T-helper 9 cell (primary cell): ENCODE measurements at places on chromosomes 7 and 10.

- no peak for DNase-seq
Measured at GRCh38 chr10:132783165-132783939, 2.6 kb downstream of the NKX6-2 start.

GRCh38 chr10:24950439-24950838, 2.0 kb downstream of the PRTFDC1 start:
- DNase-seq, result no peak

DNA sequence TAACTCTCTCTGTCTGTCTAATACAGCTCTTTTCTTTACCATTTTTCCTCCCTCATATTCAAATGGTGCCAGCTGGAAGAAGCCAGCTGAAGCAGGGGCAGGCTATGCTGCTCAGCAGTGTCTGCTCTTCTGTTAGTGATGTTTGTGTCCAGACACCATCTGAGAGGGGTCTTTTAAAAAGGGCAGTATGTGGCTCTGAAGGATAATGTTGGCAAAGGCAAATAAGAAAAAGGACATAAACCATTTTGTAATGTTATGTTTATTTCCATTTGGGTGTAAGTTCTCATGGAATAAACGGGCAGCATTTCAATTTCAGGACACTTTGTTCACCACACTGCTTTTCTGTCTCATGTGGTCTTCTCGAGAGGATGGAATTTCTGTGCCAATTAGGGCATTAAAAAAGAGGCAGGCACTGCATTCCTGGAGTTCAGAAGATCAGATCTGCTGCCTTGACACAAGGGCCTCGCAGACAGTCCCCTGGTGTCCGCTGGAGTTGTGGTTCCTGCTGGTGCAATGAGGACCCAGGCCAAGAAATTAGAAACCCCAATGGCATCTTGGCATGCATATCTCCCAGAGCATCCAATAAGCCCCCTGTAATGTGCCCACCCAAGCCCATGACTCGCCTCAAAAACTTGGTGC, 109.0 kb upstream of the ELMO1 start:
- no peak for DNase-seq

DNA sequence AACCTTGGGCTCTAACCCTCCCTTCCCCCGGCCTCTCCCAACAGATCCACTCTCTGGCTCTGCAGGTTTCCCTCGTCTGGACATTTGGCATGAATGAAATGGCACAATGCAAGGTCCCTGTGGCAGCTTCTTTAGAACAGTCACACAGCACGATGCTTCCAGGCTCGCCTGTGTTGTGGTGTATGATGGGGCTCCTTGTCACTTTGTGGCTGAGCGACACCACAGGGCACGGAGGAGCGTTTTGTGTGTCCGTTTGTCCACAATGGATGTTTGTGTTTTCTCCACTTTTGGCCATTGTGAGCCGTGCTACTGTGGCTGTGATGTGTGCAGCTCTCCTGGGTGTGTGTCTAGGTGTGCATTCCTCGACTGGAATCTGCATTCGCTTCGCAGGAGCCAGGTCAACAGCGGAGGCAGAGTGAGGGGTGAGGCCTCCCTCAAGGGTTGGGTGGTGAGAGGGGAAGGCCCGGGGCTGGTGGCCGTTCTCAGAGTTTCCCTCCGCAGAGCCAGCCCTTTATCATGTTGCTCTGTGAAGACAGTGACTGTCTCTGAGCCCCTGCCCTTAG, 22.3 kb upstream of the SHH start:
- DNase-seq, result no peak

DNA sequence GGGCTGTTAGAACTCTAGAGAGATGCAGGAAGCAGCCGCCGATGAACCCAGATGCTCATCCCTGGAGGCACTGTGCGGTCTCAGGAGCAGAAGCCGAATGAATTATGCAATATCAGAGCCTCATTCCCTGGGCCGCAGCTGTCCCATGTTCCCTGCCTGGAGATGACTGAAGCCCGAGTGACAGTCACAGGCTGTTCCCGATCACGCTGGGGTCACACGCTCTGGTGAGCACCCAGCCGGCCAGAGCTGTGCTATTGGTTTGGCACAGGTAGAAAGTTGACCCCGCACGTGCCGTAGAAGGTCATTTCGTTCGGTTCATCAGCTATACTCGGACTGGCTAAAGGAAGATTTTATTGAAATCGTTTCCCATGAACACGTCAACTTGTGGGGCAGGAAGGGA, 140.5 kb upstream of the SH2B2 start:
- DNase-seq, result no peak

DNA sequence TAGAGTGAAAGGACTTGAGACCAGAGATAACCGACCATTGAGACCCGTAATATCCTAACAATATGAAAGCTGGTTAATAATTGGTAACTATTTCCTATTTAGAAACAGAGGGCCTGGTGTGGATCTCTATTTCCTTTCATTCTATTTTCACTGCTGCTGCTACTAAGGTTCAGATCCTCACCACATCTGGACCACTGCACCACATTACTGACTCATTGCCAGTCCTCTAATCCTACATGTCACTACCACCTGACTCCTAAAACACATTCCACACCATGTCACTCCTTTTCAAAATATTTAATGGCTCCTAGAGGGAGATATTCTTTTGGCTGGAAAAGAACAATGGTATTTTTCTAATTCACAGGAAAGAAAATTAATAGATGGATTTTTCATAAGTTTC, 6.4 kb downstream of the USP54 start:
- DNase-seq, result no peak

- no peak for DNase-seq
Measured at GRCh38 chr7:122438006-122438405, 133.5 kb upstream of the FEZF1 start.

GRCh38 chr7:102039706-102040105, 222.3 kb downstream of the CUX1 start:
- DNase-seq, result no peak

GRCh38 chr10:86048973-86049372, 317.6 kb downstream of the GRID1 start:
- no peak for DNase-seq

GRCh38 chr10:121007264-121007663, 156.1 kb downstream of the WDR11 start:
- no peak for DNase-seq

DNA sequence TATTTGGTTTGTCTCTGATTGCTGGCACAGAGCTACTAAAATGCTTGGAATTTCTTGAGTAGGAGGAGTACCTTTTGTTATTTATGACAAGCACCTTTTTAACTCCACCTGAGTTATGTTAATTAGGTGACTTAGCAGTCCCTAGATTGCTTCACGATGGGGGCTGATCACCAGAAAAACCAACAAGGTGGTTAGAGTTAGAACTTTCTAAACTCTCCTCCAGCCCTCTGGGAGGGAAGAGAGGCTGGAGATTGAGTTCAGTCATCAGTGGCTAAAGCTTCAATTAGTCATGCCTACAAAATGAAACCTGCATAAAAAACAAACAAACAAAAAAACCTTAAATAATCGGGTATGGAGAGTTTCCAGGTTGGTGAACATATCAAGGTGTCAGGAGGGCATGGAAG, 23.6 kb upstream of the ING3 start:
- DNase-seq, result no peak

DNA sequence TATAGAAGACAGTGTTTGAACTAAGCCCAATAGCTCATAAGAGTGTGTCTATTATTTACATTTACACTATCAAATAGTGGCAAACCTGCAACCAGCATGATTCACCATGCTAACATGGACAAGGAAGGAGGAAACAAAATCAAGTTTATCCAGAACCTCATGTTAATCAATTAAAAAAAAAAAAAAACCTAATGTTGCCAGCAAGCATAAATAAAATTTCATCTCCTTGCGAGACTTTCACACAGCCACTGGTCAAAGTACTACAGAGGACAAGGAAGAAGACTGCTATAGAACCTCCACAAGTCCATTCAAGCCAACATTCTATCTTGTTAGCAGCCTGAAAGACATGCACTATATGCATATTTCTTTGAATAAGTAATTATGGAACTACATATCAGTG, 9.7 kb downstream of the TM9SF3 start:
- no peak for DNase-seq

- DNase-seq, result no peak
Measured at GRCh38 chr7:48245751-48246472, 74.7 kb downstream of the ABCA13 start.
